Spinal cord (tissue), 10 donors: ENCODE measurements at places on chromosomes 6 and 20. TPM values are rescaled to one million over a fixed set of nuclear protein-coding genes. Genes with fewer than 3 reads are reported as not detected.

The SOX18 gene
- total RNA-seq: 2.9 TPM

The OXT gene
- 0.33 TPM for total RNA-seq

The RAET1E gene
- not detected for total RNA-seq

The C6orf89 gene
- 69.5 TPM for total RNA-seq

The SNHG17 gene
- total RNA-seq: 10.2 TPM

The SYCP2L gene
- 5.9 TPM for total RNA-seq

The SLC22A1 gene
- total RNA-seq: 0.59 TPM

The ZNF391 gene
- total RNA-seq: 5.2 TPM

The IPCEF1 gene
- total RNA-seq: 9.4 TPM

The LTB gene
- total RNA-seq: 1.9 TPM

The APCDD1L gene
- total RNA-seq: 0.20 TPM

The PRSS16 gene
- 0.11 TPM for total RNA-seq

The PDYN gene
- 11.0 TPM for total RNA-seq

The LRRC73 gene
- total RNA-seq: 1.8 TPM

The DSP gene
- total RNA-seq: 76.9 TPM

The IRF4 gene
- 0.50 TPM for total RNA-seq

The TMC2 gene
- 0.94 TPM for total RNA-seq

The SLC2A10 gene
- total RNA-seq: 19.5 TPM

The PACRG gene
- total RNA-seq: 15.4 TPM

The SRPK1 gene
- total RNA-seq: 55.5 TPM

The TINAG gene
- not detected for total RNA-seq

The RAD21L1 gene
- total RNA-seq: 0.10 TPM

The CNR1 gene
- 25.6 TPM for total RNA-seq

The FERMT1 gene
- total RNA-seq: 5.2 TPM

The RBPJL gene
- 0.11 TPM for total RNA-seq

The SIRPD gene
- not detected for total RNA-seq

The RALY gene
- 85.6 TPM for total RNA-seq

The ARFGEF3 gene
- 45.6 TPM for total RNA-seq

The LBP gene
- not detected for total RNA-seq

The POPDC3 gene
- total RNA-seq: 1.8 TPM

The KCNQ5 gene
- 9.2 TPM for total RNA-seq

The TGM3 gene
- total RNA-seq: 0.40 TPM

The PAX1 gene
- 0.20 TPM for total RNA-seq

The TNXB gene
- total RNA-seq: 53.9 TPM

The PROKR2 gene
- total RNA-seq: 3.2 TPM

The UBE2C gene
- total RNA-seq: 31.7 TPM

The CST4 gene
- not detected for total RNA-seq
